ENCODE measurements at places on chromosomes 7 and 10.

GRCh38 chr7:103771294-103771693 lies 218.2 kb downstream of the RELN start:
- DNase-seq: no peak

- DNase-seq: no peak
These were observed 13.2 kb upstream of the CAMK2B start for GRCh38 chr7:44338600-44338999.

DNA sequence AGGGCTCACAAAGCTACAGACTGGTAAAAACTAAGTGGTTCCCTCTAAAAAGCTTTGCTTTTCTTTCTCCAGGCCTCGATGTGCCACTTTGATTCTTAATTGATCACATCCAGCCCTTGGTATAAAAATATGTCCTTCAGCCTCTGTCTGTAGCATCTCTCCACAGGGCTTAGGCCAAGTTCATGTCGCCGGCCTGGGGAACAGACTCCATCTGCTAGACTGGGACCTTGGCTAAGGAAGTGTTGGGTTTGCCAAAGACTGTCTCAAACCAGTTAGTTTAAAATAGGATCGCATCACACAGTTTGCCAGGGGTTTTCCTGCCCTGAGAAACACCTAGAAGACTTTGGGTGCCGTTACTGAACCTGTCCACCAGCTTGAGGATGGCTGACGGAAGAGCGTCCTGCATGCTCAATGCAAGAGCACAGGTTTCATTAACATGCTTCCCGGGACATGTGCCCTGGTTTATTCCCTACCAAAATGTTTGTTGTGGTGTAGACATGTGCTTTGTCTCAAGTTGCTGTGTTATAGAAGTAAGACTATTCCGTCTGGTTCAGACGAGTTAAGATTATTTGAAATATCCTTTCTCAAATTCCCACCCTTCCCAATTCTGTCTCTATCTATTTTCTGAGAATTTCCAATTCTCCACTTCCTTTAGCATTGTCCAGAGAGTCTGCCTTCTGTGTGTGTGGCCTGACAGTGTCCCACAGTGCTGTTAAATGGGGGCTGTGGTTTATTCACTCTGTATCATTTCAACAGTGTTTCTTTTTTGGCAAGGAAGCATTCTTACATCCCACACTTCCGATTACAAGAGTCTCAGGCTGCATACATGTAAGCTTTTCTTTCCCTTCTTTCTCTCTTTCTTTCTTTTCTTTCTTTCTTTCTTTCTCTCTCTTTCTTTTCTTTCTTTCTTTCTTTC lies 334.7 kb downstream of the INHBA start:
- no peak for DNase-seq

GRCh38 chr7:20578257-20578771 lies 37.2 kb upstream of the ABCB5 start:
- no peak for DNase-seq

- no peak for DNase-seq
These were observed 59.1 kb downstream of the STK32C start for GRCh38 chr10:132248455-132249225.

DNA sequence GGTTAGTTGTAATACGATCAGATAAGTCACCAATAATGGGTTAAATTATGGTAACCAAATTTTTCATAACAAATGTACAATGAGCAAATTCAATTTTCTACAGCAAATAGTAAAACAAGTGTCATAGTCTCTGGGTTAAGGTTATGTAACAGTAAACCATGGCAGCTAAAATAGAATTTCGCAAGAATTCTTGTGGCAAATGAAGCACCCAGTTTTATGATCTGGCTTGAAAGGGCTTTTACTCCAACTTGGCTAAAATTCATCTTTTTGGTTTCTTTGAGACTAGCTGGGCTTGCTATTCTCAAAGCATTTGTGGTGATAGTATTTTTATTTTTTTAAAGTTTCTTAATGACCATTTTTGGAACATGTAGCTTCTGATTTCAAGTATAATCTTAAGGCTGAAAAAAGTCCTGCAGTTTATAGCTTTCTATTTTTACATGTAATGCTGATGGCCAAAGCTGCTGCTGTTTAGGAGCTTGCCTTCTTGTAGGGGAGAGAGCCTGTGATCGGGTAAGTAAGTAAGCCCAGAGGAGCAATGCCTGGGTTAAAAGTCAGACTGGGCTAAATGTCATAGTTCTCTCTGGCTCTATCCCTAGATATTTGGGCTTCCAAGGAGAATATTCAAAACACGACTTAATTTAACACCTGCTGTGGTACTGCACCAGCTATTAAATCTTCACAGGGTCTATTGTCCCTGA lies 55.5 kb upstream of the SYPL1 start:
- no peak for DNase-seq

DNA sequence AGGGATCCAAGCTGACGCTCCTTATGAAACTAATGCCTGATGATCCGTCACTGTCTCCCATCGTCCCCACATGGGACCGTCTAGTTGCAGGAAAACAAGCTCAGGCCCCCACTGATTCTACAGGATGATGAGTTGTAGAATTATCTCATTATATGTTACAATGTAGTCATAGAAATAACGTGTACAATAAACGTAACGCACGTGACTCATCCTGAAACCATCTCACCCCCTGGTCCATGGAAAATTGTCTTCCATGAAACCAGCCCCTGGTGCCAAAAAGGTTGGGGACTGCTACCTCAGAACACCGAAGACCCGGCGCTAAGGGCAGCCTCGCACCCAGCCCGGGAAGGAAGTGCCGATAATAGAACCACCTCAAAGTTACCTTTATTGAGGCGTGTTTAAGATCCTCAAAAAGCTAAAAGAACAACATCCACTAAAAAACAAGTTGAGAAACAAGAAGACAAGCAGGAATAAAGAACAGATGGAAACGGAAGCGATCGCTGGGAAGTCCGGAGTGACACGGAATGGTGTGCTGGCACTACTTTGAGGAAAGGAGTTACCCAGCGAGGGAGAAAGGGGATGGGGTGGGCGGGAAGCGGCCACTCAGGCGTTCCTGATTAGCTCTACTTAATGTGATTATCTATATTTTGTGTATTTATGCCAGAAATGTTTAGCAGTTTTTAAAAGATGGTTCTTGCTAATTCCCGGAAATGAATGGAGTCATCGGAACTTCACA lies 50.1 kb upstream of the PRKAR1B start:
- no peak for DNase-seq

- DNase-seq: no peak
These were observed 4.8 kb downstream of the PTF1A start for GRCh38 chr10:23196915-23197314.

Measured in activated T-helper 1 cell treated with anti-CD3 and anti-CD28 coated beads, Interleukin-2, amount 50 U/mL, for 16 hours (primary cell).